ENCODE measurements at places on chromosomes 4 and X. TPM values are rescaled to one million over a fixed set of nuclear protein-coding genes. Genes with fewer than 3 reads are reported as not detected.

Gene FATE1
- not detected for total RNA-seq

Gene ZBTB33
- 24.3 TPM for total RNA-seq

- H3K27me3 ChIP-seq, result peaks cover 1% of the 10 kb centered on the region
- DNase-seq, result no peak
- no peak overlapping the region for H3K4me3 ChIP-seq
- no peaks in the 10 kb centered on the region for H3K36me3 ChIP-seq
- peaks cover 12% of the 10 kb centered on the region for H3K4me1 ChIP-seq
Observed at GRCh38 chr4:129342819-129343408, 247.0 kb downstream of the C4orf33 start.

DNA sequence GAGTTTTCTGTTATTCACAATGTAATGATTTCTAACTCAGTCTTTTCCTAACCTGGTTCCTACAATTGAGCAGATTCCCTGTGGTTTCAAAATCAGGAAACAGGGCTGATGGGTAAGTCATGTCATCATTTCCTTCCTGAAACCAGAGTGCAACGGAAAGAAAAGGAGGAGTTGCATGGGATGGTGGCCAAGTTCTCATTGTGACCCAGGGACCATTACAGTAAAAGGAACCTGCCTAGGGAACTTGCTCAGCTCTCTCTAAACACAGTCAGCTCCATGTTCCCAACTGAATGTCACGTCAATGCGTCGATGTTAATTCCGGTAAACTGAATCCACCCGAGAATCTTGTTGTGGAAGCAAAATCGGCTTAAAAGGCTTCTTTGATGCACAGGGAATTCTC is 51.2 kb downstream of the LGI2 start:
- no peak overlapping the region for H3K4me3 ChIP-seq
- H3K27me3 ChIP-seq, result no peaks in the 10 kb centered on the region
- no peak for DNase-seq
- H3K27ac ChIP-seq, result no peak overlapping the region
- no peaks in the 10 kb centered on the region for H3K36me3 ChIP-seq
- H3K4me1 ChIP-seq, result peaks cover 2% of the 10 kb centered on the region

DNA sequence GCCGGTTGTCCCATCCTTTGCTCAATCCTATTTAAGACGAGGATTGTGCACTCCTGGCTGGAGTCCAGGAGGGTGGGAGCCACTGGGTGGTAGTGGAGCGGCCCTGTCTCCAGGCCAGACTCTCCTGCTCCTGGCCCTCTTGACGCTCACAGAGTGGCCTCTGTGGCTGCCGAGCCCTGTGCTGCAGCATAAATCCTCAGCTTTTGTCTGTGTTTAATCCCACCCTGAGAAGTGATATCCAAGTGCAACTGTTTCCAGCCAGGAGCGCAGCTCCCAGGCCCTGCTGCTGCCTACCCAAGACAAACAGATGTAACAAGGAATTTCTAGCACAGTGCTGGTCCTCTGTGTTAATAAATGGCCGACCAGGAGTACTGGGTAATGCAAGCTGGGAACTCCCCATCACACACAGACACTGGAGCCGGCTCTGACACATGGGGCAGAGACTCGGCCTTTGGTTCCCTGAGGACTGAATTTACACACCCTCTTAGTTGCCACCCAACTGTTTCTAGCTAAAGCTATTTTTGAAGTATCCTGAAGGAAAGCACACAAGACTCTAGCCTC is 85.3 kb downstream of the GATB start:
- no peak for DNase-seq
- H3K27ac ChIP-seq, result peak overlapping the region; percentile 87
- H3K27me3 ChIP-seq, result no peaks in the 10 kb centered on the region
- no peaks in the 10 kb centered on the region for H3K36me3 ChIP-seq
- H3K4me1 ChIP-seq, result peaks cover 33% of the 10 kb centered on the region

DNA sequence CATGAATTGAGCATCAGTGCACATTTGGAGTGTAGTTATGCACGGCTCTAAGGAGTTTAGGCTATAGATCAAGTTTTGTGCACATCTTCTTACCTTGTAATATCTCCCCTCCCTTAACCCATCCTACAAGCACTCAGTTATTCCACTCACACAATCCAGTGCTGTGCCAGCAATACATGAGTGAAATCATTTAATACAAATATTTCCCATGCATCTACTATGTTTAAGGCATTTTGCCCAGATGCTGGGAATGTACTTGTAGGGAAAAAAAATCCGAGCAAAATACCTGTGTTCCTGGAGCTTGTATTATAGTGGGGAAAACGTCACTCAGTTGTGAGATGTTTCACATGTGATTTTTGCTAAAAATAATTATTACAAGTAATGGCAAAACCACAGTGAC is 191.6 kb upstream of the LDB2 start:
- no peak overlapping the region for H3K4me3 ChIP-seq
- H3K36me3 ChIP-seq, result no peaks in the 10 kb centered on the region
- no peaks in the 10 kb centered on the region for H3K4me1 ChIP-seq
- no peak for DNase-seq
- no peaks in the 10 kb centered on the region for H3K27me3 ChIP-seq
- H3K27ac ChIP-seq, result no peak overlapping the region

Measured in glutamatergic neuron (in vitro differentiated cells).